ENCODE measurements at places on chromosomes 4 and X.

GRCh38 chrX:103628386-103629317 lies at the start of gene TCEAL1:
Gene TCEAL1, plus strand, starts transcription at chrX:103628975. Its CDS starts 942 bp downstream, at chrX:103629917.
- peak; percentile 3 for DNase-seq

DNA sequence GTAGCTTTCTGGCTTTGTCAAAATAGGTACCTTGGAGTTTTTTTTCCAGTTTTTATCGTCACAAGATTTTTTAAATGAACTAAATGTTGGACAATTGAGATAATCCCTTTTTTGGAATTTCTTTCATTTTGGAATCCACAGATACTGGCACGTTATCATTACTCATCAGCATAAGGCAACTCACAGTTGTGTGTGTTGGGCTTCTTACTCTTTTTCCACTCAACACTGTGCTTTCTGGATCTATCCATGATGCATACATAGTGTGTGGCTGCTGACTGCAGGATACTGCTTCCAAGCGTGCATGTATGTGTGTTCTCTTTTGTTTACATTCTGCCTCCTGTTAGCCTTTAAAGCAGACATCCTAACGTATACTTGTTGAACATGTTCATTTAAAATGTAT lies 113.5 kb upstream of the FAM9A start:
- DNase-seq = no peak

DNA sequence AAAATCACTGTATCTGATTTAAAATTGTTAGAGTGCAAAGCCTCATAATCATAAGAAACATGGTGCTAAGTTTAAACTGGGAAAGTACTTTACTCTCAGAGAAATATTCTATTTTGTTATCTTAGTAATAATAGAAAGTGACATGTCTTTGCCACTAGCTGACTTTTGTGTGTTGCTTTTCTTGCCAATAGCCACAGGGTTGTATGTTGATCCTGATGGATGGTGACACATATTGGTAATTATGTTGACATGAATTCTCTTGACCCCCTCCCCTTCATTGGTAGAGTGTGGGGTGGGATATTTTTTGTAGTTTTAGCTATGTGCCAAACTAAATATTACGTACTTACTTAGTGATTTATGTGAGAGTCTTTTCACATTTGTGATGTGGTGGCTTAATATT lies 103.1 kb upstream of the MAP9 start:
- no peak for DNase-seq

DNA sequence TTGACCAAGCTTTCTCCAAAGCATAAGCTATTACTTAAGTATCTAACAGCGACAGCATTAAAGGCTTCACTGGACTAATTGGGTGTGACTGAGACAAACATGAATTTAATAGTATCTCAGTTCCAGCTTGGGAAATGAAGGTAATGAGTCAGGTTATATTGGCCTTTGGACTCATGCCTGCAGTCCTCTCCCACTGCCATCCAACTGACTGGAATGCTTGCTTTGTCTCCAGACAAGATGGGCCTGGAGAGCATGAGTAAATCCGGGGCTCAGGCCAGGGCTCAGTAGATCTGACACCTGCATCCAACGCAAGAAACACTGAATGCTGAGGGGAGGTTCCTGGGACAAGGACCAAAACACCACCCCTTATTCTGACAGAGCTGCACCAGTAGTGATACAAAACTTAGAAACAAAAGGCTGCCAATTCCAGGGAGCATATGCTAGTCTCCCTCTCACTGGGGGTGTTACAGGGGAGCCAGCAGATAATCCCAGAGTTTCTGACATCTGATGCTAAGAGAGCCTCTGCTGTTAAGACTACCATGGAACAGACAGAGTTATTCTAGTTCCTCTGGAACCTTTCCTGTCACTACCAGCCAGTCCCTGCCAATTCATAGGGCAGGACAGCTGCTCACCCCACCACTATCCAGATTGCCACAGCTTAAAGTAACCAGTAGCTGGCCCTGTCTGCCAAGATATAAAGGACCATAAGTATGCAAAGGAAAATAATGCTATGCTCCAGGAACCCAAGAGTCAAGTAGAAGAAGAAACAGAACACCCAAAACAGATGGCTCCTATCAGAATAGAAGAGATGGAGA lies 293.8 kb downstream of the IQCM start:
- no peak for DNase-seq

GRCh38 chr4:185128272-185129119 lies 14.6 kb upstream of the SLC25A4 start:
- no peak for DNase-seq

- DNase-seq = no peak
Measured at GRCh38 chr4:155952501-155952901, 1.2 kb downstream of the CTSO start.

GRCh38 chr4:3228881-3229280 lies 20.1 kb upstream of the MSANTD1 start:
- DNase-seq = no peak

GRCh38 chr4:22345055-22345454 lies 170.8 kb downstream of the ADGRA3 start:
- DNase-seq = no peak

DNA sequence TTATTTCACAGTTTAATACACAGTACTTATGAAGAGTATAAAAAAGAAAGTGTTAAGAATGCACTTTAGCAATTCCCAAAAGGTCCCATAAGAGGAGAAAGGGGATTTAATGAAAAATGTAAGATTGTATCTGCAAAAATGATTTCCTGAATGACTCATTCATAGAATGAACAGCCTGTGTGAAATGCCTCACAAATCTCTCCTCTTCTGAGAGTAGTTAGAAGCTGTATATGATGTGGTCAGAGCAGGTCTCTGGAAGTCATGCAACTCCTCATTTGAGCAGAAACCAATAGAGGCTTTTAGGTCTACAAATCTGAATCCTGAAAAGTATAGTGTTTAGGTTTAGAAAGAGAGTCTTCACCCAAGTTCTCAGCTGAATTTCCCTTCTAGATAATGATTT lies 381.3 kb upstream of the INTU start:
- DNase-seq = no peak

GRCh38 chr4:3041192-3042142 lies 32.9 kb downstream of the HTT-AS start:
- DNase-seq = peak; percentile 43

- DNase-seq = peak; percentile 9
Measured at GRCh38 chr4:184907216-184907615, 81.4 kb upstream of the ACSL1 start.

DNA sequence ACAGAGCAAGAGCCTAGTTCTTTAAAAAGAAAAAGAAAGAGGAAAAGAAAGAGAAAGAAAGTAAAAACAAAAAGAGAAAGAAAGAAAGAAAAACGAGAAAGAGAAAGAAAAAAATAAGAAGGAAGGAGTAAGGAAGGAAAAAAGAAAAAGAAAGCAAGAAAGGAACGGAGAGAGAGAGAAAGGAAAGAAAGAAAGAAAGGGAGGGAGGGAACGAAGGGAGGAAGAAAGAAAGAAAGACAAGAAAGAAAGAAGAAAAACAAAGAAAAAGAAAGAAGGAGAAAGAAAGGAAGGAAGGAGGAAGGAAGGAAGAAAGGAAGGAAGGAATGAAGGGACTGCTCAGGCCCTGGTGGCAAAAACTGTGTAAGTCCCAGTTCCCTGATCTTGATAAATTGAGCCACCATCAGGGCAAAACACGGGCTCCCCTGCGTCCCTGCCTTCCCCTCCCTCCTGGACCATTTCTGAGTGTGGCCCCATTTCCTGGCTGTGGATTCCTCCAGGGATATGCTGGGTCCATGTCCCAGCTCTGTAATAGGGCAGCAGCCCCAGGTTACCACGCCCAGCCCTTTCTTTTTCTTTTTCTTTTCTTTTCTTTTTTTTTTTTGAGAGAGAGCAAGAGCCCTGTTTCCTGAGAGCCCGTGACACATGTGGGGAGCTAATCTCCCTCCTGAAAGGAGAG lies 44.8 kb downstream of the SHOX start:
- DNase-seq = no peak

DNA sequence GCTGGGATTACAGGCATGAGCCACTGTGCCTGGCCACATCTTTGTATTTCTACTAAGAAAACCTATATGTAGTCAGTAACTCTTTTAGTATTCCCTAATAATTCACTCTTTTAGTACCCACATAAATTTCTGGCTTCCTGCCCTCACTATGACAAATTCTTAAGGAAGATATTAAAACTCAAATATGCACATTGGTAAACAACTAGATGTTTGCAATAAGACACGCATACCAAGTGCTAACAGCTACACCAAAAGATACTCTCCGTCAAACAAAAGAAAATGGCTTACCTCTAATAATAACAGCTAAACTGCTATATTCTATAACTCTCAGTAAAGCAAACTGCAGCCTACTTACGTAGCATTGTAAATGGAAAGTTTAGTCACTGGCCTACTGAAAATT lies 6.3 kb downstream of the UBA6 start:
- no peak for DNase-seq

- no peak for DNase-seq
Measured at GRCh38 chr4:142516686-142517526, 329.2 kb downstream of the INPP4B start.

GRCh38 chr4:174358410-174358809 lies 74.7 kb downstream of the CEP44 start:
- DNase-seq = no peak

DNA sequence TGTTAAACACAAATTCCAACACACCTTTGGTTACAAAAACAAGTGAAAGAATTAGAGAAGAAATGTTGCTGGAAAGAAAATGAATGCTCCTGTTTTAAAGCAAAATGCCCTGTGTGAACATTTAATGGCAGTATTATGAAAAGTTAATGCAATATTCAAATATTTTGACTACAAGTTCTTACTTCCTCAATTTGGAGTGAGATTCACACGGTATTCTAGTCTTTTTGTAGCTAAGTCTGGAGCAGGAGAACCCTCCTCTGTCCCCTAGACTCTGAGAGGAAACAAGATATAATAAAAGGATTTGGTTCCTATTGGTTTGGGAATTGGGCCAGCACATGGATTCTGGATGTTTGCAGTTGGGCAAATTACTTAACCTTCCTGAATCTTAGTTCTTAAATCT lies 12.7 kb downstream of the MAD2L1 start:
- no peak for DNase-seq
